ENCODE measurements at places on chromosomes 7 and 10.
A peak's percentile ranks its signal among the peaks of the same experiment; 100 is the strongest.

DNA sequence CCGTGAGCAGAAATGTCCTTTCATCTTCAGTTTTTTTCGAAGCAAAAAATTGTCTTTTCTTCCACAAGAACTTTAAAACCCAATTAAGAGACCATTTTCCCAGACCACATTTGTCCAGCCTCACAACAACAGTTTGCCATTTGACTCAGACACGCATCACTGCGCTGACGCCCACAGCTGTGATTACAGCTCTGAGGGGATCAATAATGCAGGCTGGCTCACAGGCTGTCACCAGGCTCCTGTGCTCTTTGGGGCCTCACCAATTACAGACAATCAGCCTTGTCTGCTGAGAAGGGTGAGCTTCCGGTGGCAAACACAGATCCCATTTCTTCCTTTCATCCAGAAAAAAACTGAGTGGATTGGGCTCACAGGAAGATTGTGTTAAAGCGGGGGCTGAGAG lies 33.3 kb downstream of the DDC start:
- peak; percentile 37 for DNase-seq

DNA sequence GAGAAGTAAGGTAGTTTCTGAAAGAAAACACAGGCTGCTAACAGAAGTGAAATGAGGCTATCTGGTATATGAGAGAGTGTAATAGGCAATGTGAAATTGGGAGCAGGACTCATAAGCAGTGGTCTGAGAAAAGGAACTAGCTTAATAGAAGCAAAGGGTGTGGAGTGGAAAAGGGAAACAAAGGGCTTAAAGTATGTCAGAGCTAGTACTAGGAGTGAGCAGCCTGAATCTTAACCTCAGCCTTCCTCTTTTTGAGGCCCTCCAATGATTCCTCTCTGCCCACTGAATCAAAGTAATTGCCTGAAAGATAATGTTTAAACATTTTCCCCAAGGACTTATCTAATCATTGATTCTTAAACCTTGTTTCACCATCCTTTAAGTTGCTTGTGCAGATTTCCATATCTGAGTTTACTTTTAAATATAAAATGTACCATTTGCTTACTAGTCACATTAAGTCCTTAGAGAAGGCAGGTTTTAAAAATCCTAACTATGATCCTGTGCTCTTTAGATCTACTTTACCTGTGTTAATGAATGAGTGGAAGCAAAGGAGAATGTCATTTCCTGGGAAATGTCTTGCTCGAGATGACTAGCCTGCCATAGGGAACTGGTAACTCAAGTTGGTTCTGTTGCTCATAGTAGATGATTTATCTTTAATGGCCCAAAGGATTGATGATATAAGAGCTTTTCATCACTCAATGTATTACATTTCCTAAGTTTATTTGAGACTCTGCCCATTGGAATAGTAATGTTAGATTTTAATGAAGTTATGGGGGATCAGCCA lies 155.0 kb downstream of the SKAP2 start:
- no peak for DNase-seq

DNA sequence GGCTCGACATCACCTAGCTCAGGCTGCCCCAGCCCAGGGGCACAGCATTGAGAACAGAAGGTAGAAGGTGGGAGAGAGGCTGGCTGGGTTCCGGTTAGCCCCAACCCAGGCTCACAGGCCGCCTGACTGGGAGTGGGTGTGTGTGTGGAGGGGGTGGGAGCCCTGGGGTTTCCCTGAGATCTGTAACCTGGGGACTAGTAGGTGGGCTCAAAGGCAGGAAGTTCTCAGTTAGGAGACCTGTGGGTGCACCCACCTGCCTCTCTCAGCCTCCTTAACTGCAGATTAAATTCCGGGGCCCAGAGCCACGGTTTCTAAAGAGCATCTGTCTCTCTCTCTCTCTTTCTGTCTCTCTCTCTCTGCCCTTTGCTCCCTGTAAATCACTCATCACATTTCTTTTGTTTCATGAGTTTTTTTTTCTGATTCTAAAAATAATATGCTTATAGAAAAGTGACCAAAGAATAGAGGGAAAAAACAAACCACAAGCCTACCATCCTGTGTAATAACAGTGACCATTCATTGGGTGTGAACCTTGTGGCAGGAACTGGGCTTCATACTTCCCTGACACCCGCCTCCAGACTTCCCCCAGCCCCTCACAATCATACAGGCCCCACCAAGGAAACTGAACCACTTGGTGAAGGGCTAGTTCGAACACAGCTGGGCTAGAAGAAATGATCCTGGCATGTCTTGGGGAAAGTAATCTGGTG lies 83.4 kb upstream of the SMNDC1 start:
- peak; percentile 59 for DNase-seq

DNA sequence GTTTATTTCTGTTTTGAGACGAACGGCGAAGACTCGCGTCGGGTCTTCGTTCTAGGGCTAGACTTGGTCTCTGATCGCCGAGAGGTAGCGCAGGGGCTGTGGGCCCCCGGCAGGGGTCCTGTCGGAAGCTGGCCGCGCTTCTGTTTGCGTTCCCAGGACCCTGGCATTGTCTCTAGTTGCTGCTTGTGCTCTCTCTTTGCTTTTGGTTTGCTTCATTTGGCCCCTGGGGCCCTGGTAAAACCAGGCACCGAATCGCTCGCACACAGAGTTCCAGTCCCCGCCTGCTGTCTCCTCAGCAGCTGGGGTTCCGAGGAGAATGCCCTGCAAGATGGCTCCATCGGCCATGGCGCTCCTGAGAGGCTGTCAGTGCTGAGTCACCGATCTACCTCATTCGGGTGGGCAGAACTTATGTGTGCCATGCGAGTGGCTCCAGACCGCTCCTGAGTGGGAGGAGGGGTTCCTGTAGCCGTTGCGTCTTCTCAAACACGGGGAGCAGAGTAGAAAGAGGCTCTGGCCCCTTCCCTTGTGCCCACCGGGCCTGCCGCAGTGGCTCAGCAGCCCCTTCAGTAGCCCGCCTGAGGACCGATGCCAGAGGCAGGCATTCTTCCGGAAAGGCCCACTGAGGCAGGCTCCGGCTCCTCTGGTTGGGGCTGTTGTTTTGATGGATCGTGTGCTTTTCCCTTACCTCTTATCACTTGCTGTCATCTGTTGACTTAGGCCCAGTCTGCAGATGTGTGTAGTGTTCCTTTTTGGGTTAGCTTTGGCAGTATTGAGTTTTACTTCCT lies 826 bp downstream of the CHPF2 start:
- DNase-seq: peak; percentile 72

GRCh38 chr10:88121361-88121760 lies 257.9 kb downstream of the PTEN start:
- no peak for DNase-seq

- no peak for DNase-seq
Measured at GRCh38 chr7:130475776-130476175, 16.1 kb upstream of the MEST start.

DNA sequence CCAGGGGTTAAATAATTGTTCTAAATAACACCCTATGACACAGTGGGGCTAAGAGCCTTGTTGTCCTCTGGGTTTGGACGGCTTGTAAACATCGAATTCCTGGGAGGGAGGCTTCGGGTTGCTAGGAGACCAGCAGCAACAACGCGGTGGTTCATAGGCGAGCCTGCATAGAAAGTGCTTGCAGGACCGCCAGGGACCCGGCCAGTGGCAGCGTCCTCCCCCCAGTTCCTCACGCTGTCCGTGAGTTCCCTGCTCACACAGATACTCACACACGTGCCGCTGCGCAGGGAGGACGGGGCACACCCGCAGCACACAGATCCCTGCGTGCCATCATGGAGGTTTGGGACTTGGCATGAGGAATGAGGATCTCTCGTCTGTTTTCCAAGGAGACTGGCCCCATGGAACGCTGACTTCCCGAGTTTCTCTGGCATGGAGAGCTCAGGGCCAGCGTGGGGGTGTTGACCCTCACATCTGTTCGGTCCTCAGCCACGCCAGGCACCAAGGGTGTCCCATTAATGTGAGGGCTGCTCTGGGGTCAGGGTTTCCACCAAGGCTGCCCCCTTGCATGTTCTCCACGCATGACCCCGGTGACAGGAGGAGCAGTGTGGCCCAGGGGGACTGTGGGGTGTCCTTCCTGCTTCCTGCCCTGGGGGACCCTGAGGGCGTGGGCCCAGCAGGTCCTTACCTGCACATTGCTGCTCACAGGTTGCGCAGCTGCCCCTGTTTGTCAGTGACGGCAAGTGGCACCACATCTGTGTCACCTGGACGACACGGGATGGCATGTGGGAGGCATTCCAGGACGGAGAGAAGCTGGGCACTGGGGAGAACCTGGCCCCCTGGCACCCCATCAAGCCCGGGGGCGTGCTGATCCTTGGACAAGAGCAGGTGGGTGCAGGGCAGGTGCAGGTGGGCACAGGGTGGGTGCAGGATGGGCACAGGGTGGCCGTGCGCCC lies 9.7 kb downstream of the NPTX2 start:
- no peak for DNase-seq

GRCh38 chr7:151740081-151740851 lies 136.6 kb downstream of the PRKAG2 start:
- DNase-seq: no peak

GRCh38 chr7:114264023-114264422 lies 150.6 kb upstream of the FOXP2 start:
- DNase-seq: peak; percentile 18

DNA sequence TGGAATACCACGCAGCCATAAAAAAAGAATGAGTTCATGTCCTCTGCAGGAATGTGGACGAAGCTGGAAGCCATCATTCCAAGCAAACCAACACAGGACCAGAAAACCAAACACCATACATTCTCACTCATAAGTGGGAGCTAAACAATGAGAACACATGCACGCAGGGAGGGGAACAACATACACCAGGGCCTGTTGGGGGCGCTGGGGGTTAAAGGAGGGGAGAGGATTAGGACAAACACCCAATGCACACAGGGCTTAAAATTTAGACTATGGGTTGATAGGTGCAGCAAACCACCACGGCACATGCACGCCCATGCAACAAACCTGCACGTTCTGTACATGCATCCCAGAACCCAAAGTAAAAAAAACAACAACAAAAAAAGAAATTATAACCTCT lies 23.3 kb downstream of the RNF133 start:
- no peak for DNase-seq

DNA sequence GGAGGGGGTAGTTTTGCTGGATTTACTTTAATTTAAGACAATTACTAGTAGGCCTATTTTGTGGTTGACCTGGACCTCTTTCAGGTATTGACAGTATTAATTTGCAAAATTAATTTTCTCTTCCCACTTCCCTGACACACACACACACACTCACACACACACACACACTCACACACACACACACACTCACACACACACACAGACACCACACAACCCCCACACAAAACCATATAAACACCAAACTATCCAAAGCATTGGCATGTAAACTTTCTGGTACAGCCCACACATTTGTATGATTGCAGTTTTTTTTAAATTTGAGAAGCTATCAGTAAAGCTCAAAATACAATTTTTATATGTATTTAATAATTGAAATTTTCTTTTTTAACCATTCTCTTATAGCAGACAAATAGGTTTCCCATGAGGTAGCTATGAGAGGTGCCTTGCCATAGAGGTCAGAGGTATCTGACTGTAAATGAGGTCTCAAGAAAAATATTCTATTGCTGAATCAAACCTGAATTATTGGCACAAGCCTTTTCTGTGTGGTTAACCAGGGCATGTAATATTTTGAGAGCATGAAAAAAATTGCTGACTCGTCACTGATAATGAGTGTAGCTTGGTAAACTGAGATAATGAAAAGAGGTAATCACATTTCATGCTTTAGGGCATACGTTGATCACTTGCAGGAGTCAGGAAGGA lies 306.5 kb downstream of the GATA3 start:
- DNase-seq: no peak

- DNase-seq: no peak
Measured at GRCh38 chr7:125241548-125241947, 311.9 kb upstream of the POT1 start.

DNA sequence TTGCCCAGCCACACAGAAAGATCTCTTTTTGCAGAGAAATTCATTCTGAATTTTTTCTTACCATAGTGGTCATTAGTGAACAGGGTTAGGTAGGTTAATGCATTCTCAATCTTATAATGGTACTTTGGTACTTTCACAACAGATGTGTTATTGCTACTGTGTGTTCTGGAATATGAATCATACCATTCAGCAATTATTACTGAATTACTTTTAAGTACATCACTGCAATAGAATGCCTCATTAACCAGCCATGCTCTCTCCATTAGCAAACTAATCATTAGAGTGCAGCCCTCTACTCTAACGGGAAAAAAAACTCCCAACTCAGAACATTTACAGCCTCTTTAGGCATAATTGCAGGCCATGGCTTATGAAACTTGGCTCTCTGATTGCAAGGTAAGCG lies 102.1 kb downstream of the DOCK4 start:
- no peak for DNase-seq

DNA sequence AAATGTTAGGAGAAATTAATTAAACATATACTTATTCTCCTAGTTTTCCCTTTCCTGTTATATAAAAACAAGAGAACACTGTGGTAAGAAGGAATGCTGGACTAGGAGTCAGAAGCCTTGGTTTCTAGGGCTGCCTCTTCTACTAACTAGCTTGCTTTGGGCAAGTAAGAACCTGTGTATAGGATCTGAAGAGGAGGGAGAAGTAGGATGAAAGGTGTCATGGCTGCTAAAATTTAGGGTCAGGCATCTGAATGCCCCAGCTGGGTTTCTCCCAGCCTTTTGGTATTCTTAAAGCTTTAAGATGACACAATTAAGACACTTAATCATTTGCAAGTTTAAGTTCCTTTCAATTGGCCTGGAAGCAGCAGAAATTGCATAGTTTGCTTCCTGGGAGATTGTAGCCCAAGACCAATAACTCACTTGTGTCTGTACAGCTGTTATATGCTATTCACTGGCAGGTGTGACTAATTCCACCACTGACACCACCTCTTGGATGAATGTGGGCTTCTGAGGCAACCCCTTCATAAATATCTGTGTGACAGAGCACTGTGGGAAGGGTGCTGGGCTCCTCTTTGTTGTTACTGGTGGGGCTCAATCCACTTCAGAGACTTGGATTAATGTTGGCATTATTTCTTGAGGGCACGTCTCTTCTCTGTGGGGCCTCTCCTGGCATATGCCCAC lies 137.2 kb downstream of the LRMDA start:
- no peak for DNase-seq

GRCh38 chr7:155878674-155879073 lies 66.4 kb upstream of the SHH start:
- no peak for DNase-seq

GRCh38 chr7:1749351-1749863 lies 79.3 kb downstream of the ELFN1 start:
- no peak for DNase-seq

- DNase-seq: no peak
Measured at GRCh38 chr10:129966370-129966888, 2.4 kb upstream of the EBF3 start.

- DNase-seq: no peak
Measured at GRCh38 chr10:100396605-100397004, 49.6 kb downstream of the SCD start.

GRCh38 chr10:789831-790701 lies 100.6 kb upstream of the DIP2C start:
- DNase-seq: no peak

DNA sequence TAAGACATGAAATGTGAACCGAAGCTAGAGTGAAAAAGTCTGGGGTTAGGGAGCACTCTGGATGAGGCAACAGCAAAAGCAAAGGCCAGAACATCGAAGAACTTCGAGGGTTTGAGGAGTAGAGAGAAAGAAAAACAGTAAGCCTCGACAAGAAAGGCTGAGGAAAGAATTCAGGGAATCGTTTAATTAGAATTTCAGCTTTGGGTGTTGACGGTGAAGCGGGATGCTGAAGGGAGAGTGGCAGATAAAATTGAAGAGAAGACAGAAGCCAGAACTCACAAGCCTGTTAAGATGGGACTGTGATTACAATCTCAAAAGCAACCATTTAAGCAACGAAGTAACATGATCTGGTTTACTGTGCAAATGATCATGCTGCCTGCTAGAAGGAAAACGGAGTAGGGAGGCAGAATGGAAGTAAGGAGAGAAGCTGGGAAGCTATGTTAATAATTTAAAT lies 2.1 kb downstream of the TRDMT1 start:
- peak; percentile 61 for DNase-seq
